ENCODE measurements at places on chromosomes 1 and 21.

- no peak for DNase-seq
Observed at GRCh38 chr1:216168546-216168945, 254.7 kb downstream of the USH2A start.

DNA sequence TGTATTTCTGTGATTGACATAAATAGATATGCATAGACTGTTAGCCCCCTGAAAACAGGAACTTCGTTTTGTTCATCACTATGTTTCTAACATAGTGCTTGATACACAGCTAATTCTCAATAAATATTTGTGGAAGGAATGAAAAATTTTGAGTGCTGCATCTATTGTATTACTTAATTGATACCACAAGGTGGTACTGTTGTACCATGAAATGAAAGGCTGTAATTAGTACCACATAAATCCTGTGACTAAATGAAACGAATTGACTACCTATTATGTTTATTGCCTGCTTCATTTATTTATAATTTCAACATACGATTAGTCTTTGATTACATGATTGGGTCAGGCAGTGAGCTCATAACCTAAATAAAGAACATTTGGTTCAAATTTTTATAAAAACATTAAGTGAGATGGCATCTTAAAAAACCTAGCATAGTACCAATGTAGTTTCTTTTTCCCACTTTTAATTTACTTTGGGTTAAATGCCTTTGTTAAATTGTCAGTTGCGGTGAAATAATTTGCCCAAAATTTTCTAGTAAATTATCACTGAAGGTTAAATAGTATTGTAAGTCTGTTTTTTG is 15.0 kb upstream of the TGFB2 start:
- DNase-seq, result no peak

DNA sequence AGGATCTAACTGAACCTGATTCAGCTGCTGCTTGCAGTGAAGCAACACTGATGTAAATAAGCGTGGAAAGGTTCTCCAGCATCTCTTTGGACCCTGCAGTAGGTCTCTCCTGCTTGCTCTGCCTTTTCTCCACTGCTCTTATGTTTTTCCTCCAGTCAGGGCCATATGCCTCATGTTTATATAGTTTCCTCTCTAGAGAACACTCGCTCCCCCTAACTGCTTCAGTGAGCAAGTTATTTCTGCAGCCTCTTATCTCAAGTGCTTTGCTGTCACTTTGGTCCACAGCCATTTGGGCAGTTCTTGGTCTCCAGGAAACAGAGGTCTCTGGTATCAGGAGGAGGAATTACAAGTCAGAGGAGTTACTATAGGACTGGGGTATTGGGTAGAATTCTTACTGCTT is 5.3 kb downstream of the PRUNE1 start:
- DNase-seq, result no peak

DNA sequence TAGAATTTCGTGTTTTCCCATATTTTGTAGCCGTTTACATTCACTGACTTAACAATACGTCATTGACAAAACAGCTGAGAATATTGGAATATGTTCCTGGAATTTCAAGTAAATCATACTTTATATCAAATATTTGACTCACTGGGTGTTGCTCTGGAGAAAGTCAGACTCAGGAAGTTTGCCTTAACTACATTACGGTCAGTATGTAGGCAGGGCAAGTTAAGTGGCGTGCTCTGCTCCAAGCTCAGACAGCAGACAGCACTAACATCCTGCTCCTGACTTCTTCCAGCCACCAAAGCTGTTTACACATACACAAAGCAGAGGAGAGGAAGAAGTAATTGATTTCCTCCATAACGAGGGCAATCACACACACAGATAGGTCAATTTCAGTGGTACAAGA is 414.6 kb downstream of the LRRIQ3 start:
- DNase-seq, result no peak

- DNase-seq, result no peak
Observed at GRCh38 chr1:175566247-175566646, 177.1 kb downstream of the TNR start.

GRCh38 chr1:178371235-178371634 is 125.5 kb downstream of the CLEC20A start:
- no peak for DNase-seq

- DNase-seq, result no peak
Observed at GRCh38 chr1:202565890-202566602, 144.2 kb downstream of the SYT2 start.

DNA sequence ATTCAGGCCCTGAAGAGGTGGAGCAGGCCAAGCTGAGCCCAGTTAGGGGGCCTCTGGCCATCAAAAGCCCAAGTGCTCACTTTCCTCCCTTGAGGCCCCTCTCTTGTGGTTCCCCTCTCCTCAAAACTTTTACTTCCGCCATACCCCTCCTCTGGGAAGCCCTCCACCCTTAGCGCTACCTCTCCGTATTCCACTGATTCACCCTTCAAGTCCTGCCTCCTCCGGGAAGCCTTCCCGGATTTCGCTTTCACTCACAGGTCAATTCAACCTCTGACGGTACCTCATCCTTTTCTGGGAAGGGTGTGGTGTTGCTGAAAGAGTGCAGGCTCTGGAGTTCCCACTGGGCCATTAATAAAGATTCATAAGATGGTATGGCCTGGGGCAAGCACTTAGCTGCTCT is 19.1 kb downstream of the SPOCD1 start:
- peak; percentile 61 for DNase-seq

GRCh38 chr1:17591814-17592430 is 52.4 kb downstream of the ARHGEF10L start:
- DNase-seq, result no peak

DNA sequence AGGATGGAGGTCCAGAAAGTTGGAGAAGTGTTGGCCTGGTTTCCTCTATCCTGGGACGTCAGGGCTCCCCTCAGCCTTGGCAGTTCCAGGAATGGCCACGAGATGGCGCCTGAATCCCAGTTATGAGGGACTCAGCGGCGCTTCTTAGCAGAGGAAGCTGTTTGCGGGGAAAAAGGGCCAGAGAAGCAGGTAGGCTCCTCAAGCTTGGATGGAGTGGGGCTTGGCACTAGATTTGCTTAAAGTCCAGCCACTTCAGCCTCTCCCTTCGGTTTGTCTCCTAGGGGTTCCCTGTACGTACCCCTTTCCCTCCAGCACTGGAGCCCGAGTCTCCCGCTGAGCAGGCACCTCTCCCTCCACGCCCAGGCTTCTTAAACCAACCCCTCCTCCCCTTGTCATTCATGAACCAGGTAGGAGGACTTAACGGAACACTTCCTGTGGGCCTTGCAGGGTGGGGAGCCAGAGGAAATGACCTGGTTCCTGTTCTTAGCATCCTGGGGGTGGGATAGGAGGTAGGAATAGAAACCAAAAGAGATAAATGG is 32.0 kb upstream of the TENT5B start:
- peak; percentile 93 for DNase-seq

GRCh38 chr1:39046613-39047210 is 20.6 kb downstream of the NDUFS5 start:
- DNase-seq, result no peak

DNA sequence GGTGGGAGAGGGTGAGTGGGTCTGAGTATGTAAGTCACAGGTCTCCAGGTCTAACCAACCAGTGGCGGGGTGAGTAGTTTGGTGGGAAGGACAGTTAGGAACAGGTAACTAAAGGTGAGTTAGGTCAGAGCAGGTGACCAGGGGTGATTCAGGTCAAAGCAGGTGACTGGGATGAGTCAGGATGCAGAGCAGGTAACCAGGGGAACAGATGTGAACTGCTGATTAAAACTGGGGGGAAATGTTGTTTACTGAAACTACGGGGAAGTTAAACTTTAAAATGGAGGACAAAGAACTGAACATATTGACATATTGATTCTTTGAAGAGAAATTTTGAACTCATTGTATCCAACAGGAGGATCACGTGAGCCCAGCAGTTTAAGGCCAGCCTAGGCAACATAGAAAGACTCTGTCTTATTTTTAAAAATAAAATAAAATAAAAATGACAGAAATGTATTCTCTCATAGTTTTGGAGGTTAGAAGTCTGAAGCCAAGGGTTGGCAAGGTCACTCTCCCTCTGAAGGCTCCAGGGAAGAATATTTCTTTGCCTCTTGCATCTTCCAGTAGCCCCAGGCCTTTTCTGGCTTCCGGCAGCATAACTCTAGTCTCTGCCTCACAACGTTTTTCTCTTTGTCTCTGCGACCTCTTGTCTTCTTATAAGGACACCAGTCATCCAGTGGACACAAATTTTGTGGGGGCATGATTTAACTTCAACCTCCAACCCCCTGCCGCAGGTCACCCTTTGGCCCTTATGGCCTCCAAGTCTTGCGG is 64.3 kb upstream of the TINAGL1 start:
- DNase-seq, result no peak

- peak; percentile 62 for DNase-seq
Observed at GRCh38 chr21:46122237-46122671, 24.3 kb downstream of the COL6A2 start.

DNA sequence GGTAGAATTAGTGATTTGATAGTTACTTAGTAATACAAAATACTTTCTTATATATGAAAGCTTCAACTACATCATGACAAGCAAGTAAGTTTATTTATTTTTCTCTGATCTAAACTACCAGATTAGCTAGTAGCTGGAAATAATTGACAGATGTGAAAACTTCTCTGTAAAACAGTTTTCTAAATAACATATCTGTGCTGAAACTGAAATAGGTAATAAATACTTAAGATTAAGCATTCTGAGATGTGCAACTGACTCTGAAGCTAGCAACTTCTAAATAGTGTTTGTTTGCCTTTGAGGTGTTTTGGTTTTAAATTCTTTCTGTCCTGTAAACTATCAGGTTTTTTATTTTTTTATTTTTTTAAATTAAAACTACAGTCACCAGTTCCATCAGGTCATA is 18.5 kb upstream of the LHX8 start:
- DNase-seq, result no peak

DNA sequence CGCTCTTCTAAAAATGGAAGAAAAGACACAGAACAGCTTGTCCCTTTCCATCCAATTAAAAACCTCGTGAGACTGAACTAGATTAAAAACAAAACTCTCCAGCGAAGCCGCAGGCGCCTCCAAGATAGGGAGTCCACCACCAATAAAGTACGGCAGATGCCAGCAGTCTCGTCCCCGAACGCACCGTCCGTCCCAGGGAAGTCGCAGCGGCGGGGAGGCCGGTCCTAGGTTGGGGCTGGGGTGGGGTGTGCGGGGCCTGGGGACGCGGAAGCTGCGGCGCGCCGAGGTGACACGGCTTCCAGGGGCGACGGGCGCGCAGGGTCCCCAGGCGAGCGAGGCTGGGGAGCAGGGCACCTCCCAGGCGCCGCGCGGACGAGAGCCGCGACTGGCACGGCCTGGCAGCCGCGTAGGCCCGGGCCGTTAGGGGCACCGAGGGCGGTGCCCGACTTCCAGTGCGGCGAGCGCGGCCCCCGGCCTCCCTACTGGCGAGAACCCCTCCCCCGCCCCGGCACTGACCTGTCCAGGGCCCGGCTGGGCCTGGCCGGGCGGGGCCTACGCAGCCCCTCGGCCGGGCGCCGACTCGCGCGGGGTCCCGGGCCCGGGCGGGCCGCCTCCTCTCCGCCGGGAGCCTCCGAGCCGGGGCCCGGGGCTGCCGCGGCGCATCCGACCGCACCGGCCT is 28.3 kb upstream of the A3GALT2 start:
- no peak for DNase-seq

DNA sequence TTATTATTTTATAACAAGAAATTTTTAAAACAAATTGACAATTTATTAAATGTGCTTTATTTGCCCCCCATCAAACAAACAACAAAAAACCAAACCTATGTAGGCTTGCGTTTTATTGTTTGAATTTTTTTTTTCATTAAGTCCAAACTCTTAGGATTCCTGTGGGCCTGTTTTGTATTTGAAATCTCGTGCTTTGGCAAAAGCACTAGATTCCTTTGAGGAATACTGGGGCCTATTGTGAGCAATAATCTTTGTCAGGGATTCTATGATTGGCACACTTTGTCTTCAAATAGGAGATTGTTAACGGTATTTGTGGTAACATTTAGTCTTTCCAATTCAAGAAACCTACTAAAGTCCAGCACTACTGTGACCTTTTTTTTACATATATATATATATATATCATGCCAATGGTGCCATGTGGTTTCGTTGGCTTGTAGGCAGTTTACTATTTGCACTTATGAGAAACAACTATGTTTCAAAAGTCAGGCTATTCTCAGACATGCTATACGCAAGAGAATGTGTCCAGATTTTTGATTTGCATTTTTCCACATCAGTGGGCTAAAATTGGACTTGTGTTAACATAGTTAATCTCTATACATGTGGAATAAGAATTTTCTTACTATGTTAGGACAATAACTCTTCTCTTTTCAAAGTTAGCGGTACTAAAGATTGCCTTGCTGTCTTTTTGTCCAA is 70.4 kb upstream of the GREM2 start:
- no peak for DNase-seq

GRCh38 chr1:67441183-67441582 is 11.0 kb upstream of the SERBP1 start:
- no peak for DNase-seq

GRCh38 chr1:185734929-185735700 is 924 bp downstream of the HMCN1 start:
- no peak for DNase-seq

GRCh38 chr21:26954662-26955121 is 12.2 kb downstream of the ADAMTS5 start:
- no peak for DNase-seq

- DNase-seq, result no peak
Observed at GRCh38 chr1:83011265-83011664, 987.7 kb downstream of the TTLL7 start.

GRCh38 chr1:60415696-60416095 is 342.1 kb upstream of the C1orf87 start:
- no peak for DNase-seq

- no peak for DNase-seq
Observed at GRCh38 chr1:53076721-53077598, 14.9 kb downstream of the PODN start.

DNA sequence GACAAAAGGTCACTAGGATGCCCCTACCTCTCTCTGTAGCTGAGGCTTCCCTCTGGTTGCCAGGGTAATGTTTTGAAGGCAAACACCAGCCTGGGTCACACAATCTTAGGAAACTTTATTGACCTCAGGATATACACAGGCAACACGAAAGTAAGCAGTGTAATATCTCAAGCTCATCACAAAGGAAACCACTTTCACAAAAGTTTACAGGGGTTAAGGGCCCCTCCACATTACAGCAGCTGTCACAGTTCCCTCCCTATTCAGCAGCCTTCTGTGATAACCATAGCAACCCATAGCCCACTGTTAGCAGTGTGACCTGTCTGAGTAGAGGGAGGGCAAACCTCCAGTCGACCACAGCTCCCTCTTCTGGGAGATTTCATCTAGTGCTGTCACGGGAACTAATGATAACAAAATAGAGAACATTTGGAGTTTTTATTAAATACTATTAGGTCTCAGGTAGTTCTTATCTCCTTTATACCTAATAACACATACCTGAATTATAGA is 149.8 kb downstream of the PTPRC start:
- no peak for DNase-seq

- DNase-seq, result no peak
Observed at GRCh38 chr1:14817223-14818170, 219.0 kb downstream of the KAZN start.

GRCh38 chr1:165327538-165327937 is 29.0 kb downstream of the LMX1A start:
- no peak for DNase-seq

DNA sequence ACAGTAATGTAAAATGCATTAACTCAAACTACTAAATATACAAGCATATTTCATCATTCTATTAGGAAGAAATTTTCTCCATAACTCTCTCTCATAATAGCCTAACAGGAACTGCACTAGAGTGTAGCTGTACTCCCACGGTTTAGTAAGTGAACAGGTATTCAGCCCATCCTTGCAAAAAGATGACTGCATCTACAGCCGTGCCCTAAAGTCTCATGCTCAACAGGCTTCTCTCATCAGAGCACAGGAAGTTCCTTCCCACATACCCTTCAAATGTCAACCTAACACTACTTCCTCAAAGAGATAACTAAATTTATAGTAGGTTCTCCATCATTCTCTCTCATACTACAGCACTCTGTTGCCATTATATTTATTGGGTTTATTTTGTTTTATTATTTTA is 251.6 kb downstream of the AKT3 start:
- no peak for DNase-seq
